Cardiac septum (tissue), 1 donor: ENCODE measurements at places on chromosomes 5 and 9. TPM values are rescaled to one million over a fixed set of nuclear protein-coding genes. Genes with fewer than 3 reads are reported as not detected.

DNA sequence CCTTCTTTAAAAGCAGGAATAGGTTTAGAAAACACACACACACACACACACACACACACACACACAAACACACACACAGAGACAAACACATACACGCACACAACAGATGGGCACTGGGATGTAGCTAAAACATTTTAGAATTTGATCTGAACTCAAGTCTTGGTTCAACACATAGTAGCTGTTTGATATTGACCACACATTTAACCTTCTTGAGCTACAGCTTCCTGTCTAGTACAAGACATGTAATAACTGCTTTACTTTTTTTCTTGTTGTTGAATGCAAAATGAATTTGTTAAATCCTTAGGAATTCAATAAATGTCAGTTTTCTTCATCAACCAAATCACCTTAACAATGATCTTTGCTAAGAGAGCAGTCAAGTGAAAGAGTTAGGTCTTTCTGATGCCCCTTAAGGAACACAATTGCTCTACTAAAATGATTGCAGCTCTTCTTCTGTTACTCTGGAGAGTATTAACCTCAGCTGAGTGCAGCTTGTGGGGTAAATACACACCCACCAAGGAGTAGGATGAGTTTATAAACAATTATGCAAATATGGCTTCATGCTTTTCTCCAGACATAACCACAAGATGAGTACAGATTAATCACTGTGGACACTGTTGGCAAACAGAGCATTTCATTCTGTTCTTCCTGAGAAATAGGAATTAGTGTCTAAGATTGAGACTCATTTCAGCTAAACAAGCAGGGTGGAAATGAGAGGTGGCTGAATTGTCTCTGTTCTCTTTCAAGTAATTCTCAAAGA is 302.9 kb upstream of the PAPPA start:
- no peak for DNase-seq

- DNase-seq, result no peak
Measured at GRCh38 chr9:34125681-34126206, 754 bp downstream of the DCAF12 start.

DNA sequence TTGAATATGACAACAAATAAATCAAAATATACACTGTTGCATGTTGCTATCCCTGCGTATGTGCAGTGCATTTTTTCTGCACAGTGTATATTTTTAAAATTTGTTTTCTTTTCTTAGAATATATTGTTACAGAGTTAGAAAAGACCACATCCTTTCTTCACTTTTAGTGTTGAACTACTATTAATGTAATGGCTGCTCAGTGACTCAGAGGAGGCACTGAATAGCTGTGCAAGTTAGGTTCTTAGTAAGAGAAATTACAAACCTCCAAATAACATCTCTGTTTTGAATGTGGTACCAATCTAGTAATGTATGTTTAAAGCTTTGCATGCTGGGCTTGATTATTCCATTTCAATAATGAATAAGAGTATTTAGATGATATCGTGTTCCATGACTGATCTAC is 208.9 kb upstream of the PRR16 start:
- DNase-seq, result no peak

- no peak for DNase-seq
Measured at GRCh38 chr9:93041108-93041802, 17.2 kb upstream of the SUSD3 start.

ZNF483 gene
- 7.4 TPM for total RNA-seq

RNF208 gene
- 22.2 TPM for total RNA-seq

DNA sequence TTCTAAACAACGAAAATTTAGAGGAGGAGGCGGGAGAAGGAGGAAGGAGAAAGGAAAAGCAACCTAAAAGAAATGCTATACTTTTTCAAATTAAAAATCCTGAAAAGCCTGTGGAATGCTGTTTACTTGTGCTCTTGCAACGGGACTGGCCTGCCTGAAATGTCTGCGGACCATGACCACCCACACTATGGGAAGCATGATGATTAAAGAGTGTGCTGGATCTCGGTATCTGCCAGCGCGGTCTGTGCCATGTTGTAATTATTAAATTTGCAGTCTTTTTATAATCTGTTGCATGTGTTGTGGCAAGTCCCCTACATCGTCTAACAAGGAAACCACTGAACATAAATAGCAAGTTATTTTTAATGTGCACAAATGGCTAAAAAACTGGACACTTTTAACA is 111.4 kb downstream of the FANCC start:
- DNase-seq, result no peak

DNA sequence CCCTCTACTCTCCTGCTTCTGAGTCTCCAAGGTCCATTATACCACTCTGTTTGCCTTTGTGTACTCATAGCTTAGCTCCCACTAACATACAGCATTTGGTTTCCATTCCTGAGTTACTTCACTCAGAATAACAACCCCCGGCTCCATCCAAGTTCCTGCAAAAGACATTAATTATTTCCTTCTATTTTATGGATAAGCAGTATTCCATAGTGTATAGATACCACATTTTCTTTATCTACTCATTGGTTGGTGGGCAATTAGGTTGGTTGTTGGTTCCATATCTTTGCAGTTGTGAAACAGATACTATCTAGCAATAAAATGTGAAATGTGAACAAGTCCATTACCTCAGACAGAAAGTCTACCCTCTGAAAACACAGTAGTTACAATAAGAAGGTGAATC is 110.3 kb downstream of the DOCK8 start:
- no peak for DNase-seq

PHF24 gene
- 0.57 TPM for total RNA-seq

CDKN2B gene
- 3.6 TPM for total RNA-seq

DNA sequence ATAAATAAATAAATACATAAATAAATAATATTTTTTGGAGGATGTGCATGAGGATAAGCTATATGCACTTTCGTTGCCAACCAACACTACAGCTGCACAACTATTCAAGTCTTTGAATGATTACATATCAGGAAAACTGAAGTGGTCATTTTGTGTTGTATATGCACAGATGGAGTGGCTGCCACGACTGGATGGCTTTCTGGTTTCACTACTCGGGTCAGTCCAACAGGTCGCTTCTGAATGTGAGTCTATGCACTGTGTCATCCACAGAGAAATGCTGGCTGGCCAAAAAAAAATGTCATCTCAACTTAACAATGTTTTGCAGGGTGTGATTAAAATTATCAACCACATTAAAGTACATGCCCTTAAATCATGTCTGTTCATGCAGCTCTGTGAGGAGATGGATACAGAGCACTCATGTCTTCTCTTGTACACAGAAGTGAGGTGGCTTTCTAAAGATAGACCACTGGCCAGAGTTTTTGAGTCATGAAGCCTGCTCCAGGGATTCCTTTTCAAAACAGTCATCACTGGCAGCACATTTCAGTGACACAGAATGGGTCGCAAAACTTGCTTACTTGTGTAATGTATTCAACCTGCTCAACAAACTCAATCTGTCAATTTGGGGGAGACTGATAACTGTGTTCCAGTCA is 589.8 kb upstream of the CYLC2 start:
- DNase-seq, result no peak

AP3B1 gene
- total RNA-seq, result 23.2 TPM

DNA sequence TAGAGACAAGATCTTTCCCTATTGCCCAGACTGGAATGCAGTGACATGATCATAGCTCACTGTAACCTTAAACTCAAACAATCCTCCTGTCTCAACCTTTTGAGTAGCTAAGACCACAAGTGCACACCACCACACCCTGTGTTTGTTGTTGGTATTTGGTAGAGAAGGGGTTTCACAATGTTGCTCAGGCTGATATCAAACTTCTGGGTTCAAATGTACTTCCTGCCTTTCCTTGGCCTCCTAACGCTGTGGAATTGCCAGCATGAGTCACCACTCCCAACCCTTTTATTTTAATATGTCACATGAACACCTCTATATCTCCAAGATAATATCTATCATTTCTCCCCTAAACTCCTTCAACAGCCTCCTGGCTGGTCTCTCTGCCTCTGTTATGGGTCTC is 719.0 kb downstream of the PTPRD start:
- DNase-seq, result no peak
